ENCODE measurements at places on chromosomes 1 and 21.

GRCh38 chr1:240190881-240191401 lies 99.3 kb downstream of the FMN2 start:
- no peaks in the 10 kb centered on the region for H3K4me1 ChIP-seq
- H3K4me3 ChIP-seq: no peak overlapping the region
- no peak overlapping the region for H3K27ac ChIP-seq
- no peaks in the 10 kb centered on the region for H3K36me3 ChIP-seq
- no peak for DNase-seq
- H3K27me3 ChIP-seq: no peaks in the 10 kb centered on the region

DNA sequence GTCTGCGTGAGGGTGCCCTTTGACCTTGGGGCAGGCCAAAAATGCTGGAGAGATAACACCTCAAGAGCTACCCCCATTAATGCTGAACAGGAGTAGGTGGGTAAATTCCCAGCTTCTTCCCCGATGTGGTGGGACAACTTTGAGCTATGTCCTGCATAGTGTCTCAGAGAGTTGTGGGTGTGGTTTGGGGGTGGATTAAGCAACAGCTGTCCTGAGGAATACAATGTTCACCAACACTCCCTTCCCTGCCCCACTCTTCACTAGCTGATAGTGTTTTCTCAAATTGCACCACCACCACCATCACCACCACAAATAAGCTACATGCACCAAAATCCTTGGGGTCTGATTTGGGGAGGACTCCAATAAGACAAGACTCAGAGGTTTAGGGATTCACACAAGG lies 258.4 kb downstream of the HLX start:
- H3K27me3 ChIP-seq: no peaks in the 10 kb centered on the region
- H3K36me3 ChIP-seq: no peaks in the 10 kb centered on the region
- DNase-seq: no peak
- H3K4me3 ChIP-seq: no peak overlapping the region
- H3K27ac ChIP-seq: no peak overlapping the region
- no peaks in the 10 kb centered on the region for H3K4me1 ChIP-seq

DNA sequence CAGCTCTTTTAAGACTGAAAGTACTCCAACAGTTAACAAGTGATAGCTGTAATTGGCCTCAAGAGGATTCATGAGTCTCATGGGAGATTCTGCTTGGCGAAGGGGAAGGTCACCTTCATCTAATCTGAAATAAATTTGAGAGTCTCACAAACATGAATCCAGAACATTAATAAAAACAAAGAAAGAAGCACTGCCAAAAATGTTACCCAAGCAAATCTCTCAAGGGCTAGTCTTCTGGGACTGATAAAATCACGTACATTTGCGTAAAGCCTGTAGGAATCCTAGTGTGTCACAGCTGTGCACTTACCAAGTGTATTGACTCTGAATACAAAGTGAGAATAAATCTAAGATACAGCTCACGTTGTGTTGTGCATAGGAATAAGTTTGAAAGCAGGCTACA lies 21.2 kb upstream of the NUF2 start:
- no peak overlapping the region for H3K27ac ChIP-seq
- DNase-seq: no peak
- no peaks in the 10 kb centered on the region for H3K27me3 ChIP-seq

- H3K27me3 ChIP-seq: no peaks in the 10 kb centered on the region
- H3K36me3 ChIP-seq: no peaks in the 10 kb centered on the region
- no peak overlapping the region for H3K4me3 ChIP-seq
- H3K4me1 ChIP-seq: no peaks in the 10 kb centered on the region
- no peak overlapping the region for H3K27ac ChIP-seq
These were observed 355.7 kb upstream of the TMPRSS15 start for GRCh38 chr21:18759267-18759666.

DNA sequence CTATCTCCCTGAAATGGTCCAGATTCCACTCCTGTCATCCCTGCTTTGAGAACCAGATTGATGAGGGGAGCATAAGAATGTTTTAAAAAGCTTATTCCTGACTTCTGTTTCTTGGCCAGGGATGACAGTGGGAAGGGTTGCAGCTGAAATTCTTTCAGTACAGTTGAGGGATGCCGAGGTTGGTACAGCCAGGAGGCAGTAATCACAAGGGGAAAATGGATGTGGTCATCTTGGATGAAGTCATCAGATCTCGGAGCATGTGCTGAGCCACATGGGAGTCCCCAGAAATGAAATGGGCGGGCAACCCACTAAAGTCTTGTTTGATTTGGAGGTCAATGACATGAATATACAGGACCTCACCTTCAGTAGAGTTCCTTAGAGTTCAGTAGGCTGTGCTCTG lies 18.7 kb upstream of the PLA2G2E start:
- H3K27ac ChIP-seq: no peak overlapping the region
- no peak overlapping the region for H3K4me3 ChIP-seq
- H3K27me3 ChIP-seq: no peaks in the 10 kb centered on the region
- H3K4me1 ChIP-seq: no peaks in the 10 kb centered on the region

DNA sequence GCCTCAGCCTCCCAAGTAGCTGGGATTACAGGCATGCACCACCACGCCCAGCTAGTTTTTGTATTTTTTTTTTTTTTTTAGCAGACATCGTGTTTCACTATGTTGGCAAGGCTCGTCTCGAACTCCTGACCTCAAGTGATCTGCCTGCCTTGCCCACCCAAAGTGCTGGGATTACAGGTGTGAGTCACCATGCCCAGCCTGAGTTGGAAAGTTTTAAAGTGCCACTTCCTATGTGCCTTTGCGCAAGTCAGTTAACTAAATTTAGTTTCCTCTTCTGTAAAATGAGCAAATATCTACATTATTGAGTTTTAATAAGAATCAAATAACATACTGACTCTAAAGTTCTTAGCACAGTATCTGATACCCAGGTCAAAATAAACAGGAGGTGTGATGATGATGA lies 12.4 kb downstream of the SLC19A2 start:
- no peaks in the 10 kb centered on the region for H3K36me3 ChIP-seq
- no peaks in the 10 kb centered on the region for H3K4me1 ChIP-seq
- no peak for DNase-seq
- no peak overlapping the region for H3K4me3 ChIP-seq

- H3K27me3 ChIP-seq: no peaks in the 10 kb centered on the region
- no peak overlapping the region for H3K27ac ChIP-seq
- H3K4me1 ChIP-seq: no peaks in the 10 kb centered on the region
- H3K36me3 ChIP-seq: no peaks in the 10 kb centered on the region
These were observed 33.2 kb downstream of the DDI2 start for GRCh38 chr1:15650433-15650832.

Measured in breast epithelium (tissue), 4 donors.